Suppressor macrophage treated with lipopolysaccharide for 1 hour (primary cell): ENCODE measurements at places on chromosomes 4 and X.
A peak's percentile ranks its signal among the peaks of the same experiment; 100 is the strongest.

- no peak for DNase-seq
Measured at GRCh38 chrX:55619547-55619946, 3.7 kb upstream of the FOXR2 start.

- no peak for DNase-seq
Measured at GRCh38 chr4:60682901-60683300, 517.2 kb upstream of the ADGRL3 start.

DNA sequence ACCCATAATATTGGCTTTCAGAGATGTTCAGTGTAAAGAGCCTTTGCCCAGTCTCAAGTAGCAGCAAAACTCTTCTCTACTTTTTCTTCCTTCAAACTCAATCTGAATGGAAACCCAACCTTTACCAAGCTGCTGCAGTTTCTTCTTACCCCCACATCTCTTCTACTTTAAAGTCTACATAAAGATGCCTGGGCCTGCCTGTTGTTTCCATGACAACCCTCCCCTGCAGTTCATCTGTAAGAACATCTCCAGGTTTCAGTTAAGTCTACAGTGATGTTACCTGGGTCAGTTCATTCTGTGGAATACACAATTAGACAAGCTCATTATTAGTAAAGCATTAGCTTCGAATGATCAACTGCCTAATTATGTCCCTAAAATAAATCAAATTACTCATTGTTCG lies 81.4 kb downstream of the SPANXN3 start:
- no peak for DNase-seq

DNA sequence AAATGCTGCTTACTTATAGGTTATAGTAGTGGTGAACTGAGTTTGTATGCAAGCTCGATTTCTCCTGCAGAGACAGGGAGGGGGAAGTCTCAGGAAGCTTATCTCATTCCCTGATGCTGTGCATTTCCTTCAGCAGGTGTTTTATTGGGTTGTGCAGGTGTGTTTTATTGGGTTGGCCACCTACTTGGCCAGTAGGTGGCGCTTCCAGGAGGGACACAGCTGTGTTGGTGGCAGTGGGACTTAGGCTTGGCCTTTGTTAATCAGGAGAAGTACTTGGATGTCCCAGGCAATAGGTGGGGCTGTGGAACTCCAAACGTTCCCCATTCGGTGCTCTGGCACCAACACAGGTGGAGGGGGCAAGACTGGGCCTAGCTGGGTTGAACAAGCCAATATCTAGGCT lies 196.0 kb upstream of the DCAF8L1 start:
- DNase-seq = no peak

DNA sequence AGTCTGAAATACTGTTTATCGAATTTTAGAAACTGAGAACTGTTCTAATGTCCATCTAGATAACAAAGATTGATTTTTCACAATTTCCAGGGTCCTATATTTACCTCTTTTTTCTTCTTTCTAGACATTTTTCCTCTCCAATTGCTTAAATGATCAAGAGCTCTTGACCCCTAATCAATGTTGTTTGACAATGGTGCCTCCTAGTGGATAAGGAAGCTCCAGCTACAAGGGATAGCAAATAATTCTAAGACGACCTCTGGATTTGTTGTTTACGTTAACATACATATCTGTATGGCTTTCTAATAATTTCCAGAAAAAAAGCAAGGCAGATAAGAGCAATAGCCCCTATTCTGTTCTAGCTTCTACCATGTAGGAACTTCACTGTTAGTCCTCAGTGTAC lies 35.8 kb downstream of the GPR82 start:
- DNase-seq = peak; percentile 68

- peak; percentile 3 for DNase-seq
Measured at GRCh38 chrX:7147413-7147977, at the start of gene STS. STS (plus strand) TSS chrX:7147712; CDS start chrX:7253200, 105,488 bp downstream.

DNA sequence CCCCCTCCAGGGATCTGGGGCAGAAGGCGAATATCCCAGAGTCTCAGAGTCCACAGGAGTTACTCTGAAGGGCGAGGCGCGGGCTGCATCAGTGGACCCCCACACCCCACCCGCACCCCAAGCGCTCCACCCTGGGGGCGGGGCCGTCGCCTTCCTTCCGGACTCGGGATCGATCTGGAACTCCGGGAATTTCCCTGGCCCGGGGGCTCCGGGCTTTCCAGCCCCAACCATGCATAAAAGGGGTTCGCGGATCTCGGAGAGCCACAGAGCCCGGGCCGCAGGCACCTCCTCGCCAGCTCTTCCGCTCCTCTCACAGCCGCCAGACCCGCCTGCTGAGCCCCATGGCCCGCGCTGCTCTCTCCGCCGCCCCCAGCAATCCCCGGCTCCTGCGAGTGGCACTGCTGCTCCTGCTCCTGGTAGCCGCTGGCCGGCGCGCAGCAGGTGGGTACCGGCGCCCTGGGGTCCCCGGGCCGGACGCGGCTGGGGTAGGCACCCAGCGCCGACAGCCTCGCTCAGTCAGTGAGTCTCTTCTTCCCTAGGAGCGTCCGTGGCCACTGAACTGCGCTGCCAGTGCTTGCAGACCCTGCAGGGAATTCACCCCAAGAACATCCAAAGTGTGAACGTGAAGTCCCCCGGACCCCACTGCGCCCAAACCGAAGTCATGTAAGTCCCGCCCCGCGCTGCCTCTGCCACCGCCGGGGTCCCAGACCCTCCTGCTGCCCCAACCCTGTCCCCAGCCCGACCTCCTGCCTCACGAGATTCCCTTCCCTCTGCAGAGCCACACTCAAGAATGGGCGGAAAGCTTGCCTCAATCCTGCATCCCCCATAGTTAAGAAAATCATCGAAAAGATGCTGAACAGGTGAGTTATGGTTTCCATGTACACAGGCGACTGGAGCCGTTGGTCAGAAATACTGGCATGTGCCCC lies at the start of gene CXCL1:
CXCL1 (plus strand) TSS at position 264 of the 926 bp plus-strand sequence; CDS start at position 342, 78 bp downstream.
- DNase-seq = peak; percentile 88

DNA sequence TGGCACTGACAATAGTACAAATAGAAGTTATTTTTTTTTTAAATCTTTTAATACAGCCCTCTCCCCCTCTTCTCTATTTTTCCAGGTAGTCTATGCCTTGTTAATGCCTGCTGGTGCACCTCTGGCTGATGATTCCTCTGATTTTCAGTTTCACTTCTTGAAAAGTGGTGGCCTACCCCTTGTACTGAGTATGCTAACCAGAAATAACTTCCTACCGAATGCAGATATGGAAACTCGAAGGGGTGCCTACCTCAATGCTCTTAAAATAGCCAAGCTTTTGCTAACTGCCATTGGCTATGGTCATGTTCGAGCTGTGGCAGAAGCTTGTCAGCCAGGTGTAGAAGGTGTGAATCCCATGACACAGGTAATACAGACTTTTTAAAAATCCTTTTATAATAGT lies 99.1 kb downstream of the USP9X start:
- DNase-seq = peak; percentile 2

- no peak for DNase-seq
Measured at GRCh38 chr4:15855804-15856475, 77.8 kb downstream of the CD38 start.

DNA sequence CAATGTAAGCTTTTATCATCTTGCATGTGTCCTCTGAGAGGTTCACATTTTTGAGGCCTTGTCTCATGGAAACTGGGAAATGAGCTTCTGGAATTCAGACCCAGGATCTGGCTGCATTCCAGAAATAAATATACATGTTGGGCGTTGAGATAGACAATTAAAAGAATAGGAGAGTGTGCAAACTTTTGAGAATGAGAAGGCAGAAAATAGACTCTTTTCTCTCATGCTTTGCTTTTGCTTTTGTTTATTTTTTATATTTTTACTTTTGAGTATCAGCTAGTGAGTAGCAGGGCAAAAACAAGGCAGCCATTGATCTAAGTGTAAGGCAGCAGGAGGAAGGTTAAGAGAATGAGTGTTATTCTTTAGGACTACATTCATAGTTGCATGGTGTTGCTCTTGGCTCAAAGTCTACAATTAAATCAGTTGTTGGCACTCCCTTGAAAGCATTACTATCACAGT lies 12.4 kb downstream of the SHROOM3 start:
- DNase-seq = no peak

- no peak for DNase-seq
Measured at GRCh38 chrX:86348669-86349068, 200.4 kb downstream of the DACH2 start.

- DNase-seq = no peak
Measured at GRCh38 chrX:138890491-138890890, 179.0 kb upstream of the FGF13 start.

- no peak for DNase-seq
Measured at GRCh38 chr4:1458581-1458980, 52.3 kb upstream of the NKX1-1 start.

- no peak for DNase-seq
Measured at GRCh38 chrX:136387951-136388502, 87.3 kb downstream of the ADGRG4 start.

DNA sequence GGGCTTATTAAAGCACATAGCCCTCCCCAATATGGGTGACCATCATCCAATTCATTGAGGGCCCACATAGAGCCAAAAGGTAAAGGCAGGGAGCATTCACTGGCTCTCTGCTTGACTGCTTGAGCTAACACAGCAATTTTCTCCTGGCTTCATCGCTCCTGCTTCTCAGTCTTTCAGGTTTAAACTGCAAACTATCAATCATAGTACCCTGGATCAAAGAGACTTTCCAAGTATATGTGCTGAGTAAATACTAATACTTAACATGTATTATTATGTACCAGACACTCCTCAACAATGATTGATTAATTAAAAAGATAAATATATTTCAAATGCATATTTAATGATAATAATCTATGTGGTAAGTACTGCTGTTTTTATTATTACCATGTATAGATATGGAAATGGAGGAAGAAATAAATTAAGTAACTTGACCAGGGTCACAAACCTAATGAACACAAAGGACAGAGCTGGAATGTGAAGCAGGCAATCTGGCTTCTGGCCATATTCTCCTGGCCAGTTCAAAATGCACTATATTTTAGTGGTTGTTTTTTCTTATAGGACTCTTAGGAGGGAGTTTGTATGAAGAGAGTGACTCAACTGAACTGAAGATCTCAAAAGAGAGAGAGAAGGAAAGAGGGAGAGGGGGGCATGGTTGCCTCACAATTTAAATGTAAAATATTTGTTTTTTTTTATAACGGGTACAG lies 1197.3 kb downstream of the TECRL start:
- no peak for DNase-seq

DNA sequence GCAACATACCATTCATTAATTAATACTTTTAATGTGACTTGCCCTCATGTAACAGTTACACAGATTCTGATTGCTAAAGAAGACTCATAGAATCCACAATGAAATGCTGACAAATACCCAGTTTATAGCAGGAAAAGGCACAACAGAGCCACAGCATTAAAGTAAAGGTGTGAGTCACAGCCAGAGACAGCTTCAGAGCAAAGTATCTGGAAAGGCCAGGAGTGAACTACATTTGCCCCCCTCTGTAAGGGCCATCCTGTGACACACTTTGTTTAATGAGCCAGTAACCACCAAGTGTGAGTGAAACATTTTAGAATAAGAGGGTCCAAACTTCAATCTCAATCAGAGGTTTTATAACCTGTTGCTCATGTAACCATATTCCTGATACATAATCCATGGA lies 133.8 kb upstream of the TACR3 start:
- no peak for DNase-seq

- no peak for DNase-seq
Measured at GRCh38 chr4:135735512-135735911, 1533.9 kb upstream of the PABPC4L start.

- DNase-seq = no peak
Measured at GRCh38 chrX:39851745-39852455, 245.9 kb downstream of the BCOR start.

GRCh38 chr4:79597266-79597665 lies 189.2 kb upstream of the GK2 start:
- DNase-seq = no peak

- DNase-seq = peak; percentile 32
Measured at GRCh38 chr4:40980318-40980883, 230.6 kb downstream of the NSUN7 start.

DNA sequence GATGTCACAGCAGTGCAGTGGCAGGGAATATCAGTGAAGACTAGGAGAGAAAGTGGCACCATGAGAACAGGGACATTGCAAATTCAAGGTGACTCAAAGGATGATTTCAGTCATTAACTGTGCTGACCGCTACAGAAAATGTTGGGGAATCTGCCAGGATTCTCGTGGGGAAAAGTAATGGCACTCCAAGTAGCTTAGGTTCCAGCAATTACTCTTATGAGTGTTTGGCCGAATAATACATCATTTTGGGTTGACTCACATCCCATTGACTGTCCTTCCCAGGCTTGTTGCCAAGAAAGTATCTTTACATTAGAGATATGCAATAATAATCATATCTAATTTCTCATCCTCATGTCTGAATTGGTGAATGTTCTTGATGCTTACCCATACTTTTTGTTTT lies 1411.1 kb upstream of the PCDH7 start:
- no peak for DNase-seq

GRCh38 chr4:6961496-6962210 lies 52.0 kb downstream of the TBC1D14 start:
- DNase-seq = no peak

- DNase-seq = no peak
Measured at GRCh38 chrX:130606425-130606824, 204.6 kb downstream of the RBMX2 start.

GRCh38 chrX:106007815-106008214 lies 30.7 kb downstream of the SERPINA7 start:
- DNase-seq = no peak

DNA sequence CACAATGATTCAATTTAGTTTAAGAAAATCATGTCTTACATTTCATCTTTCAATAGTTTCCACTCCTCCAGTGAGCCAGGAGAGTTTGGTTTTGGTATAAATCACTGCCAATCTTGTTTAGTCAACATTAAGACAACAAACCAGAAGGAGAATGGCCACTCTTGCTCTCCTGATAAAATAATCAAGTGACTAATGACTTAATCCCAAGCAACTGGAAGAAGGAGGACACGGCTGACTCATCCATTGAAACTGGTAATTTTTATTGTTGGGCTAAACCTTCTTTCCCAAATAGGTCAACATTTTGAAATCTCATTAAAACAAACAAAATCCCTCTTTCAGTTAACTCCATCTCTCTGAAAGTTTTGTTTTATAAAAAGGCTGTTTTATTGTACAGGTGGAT lies 230.2 kb downstream of the CLCN4 start:
- no peak for DNase-seq

- DNase-seq = no peak
Measured at GRCh38 chrX:35289952-35290351, 347.4 kb downstream of the FAM47B start.

DNA sequence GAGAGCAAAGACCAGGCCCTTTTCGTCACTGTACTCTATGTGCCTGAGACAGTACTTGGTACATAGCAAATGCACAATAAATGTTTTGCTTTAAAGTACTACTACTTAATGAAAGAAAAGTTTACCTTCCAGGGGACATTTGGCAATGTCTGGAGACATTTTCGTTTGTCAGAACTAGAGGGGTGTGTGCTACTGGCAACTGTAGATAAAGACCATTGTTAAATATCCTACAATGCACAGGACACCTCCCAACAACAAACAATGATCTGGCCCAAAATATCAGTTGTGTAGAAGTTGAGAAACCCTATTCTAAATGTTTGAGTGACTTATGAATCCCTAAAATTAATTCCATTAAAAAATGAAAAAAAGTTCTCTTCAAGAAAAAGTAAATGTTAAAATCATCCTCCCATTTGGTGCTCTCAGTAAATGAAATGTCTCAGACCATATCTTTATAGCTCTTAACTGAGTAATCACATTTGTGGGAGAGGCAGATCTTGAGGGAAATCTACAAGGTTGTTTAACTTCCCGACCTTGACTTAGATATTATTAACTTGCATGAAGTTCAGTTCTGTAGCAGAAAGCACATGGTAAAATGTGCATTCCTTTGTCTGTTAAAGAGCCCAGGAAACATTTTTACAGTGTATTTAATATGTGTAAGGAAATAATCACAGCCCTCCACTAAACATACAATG lies 18.5 kb downstream of the EGFL6 start:
- no peak for DNase-seq
